ENCODE measurements at places on chromosomes 13 and 19. TPM values are rescaled to one million over a fixed set of nuclear protein-coding genes. Genes with fewer than 3 reads are reported as not detected.
A peak's percentile ranks its signal among the peaks of the same experiment; 100 is the strongest.

DNA sequence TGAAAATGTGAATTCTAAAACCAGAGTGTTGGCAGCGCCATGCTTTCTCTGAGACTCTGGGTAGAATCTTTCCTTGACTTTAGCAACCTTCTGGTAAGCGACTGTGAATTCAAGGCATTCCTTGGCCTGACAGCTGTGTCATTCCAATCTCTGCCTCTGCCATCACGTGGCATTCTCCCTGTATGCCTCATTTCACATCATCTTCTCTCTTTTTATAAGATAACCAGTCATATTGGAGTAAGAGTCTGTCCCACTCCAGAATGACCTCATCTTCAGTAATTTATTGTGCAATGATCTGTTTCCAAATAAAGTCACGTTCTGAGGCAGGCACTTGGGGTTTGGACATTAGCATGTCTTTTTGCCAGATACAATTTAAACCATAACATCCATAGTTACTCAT is 103.4 kb upstream of the POSTN start:
- peak; percentile 0 for DNase-seq

LRG1 gene
- total RNA-seq: 0.69 TPM

RUBCNL gene
- total RNA-seq: not detected

DNA sequence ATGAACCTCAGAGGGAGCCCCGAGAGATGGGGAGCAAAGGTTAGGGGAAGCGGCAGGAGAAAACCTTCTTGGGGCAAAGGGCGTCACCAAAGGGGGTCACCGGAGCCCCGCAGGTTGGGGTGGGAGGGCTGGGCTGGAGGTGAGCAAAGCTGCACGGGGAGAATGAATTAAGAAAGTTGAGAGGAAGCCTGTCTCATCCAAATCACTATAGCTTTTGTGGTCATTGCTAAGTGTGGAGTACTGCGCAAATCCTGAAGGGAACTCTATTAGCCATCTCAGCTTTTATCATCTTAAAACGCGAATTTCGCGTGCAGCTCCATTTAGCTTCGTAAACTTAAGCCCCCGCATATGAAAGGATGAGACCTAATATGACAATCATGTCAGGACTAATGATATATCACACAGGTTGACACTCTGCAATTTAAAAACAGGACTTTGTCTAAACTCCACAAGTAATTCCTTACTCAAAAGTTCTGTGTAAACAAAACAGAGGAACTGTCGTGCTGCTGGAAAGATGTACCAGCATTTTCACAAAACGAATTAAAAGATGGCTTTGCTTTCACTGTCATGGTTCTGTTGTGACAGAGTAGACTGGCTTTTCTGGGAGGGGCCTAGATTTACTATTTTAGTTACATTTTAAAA is 631 bp downstream of the LACC1 start:
- DNase-seq: no peak

GRCh38 chr13:112734696-112735547 is 45.1 kb downstream of the ATP11A start:
- DNase-seq: no peak

DNA sequence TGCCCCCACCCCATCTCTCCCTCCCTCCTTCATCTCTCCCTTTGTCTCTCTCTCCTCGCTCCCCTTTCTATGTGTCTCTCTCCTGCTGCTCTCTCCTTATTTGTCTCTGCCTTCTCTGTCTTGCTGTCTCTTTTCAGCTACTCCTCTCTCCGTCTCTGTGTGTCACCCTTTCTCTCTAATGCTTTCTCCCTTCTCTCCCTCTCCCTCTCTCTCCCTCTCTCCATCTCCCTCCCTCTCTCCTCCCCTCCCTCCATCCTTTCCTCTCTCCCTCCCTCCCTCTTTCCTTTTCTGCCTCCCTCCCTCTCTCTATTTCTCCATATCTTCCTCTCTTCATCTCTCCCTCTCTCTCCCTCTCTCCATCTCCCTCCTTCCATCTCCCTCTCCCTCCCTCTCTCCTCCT is 682 bp downstream of the ATP4A start:
- no peak for DNase-seq

DNA sequence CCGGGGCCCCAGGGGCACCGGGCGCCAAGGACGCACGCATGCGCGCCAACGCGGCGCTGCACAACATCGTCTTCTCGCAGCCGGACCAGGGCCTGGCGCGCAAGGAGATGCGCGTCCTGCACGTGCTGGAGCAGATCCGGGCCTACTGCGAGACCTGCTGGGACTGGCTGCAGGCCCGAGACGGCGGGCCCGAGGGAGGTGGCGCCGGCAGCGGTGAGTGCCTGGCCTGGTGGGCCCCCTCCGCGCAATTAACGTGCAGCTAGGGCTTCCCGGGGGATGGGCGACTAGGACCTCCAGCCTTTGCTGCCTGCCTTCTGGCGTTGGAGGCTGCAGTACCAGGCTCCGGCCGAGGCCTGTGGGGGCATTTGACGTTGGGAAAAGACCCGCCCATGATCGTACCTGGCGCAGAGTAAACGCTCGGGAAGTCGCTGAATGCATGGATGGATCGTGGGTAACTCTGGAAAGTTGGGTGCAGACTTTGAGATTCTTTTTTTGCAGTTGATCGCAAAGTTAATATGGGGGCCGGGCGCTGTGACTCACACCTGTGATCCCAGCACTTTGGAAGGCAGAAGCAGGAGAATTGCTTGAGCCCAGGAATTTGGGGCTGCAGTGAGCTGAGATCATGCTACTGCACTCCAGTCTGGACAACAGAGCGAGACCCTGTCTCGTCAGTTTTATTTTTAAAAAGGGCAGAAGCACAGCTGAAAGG is 7.3 kb downstream of the APC2 start:
- DNase-seq: no peak

DNA sequence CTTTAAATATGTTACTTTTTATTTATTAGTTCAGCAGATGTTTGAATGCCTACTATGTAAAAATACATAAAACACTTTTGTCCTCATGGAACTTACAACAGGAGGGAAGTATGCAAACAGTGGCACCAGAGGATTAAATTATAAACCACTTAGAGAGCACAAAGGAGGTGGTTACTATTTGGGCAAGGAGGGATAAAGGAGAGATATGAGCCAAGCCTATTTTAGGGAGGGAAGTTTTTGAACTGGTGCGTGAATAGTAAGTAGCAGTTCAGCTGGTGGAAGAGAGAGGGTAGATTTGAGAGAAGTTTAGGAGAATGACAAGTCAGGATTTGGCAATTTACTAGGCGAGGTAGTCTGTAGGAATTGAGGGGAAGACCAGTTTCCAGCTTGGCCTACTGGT is 8.6 kb downstream of the AKAP11 start:
- no peak for DNase-seq

DNA sequence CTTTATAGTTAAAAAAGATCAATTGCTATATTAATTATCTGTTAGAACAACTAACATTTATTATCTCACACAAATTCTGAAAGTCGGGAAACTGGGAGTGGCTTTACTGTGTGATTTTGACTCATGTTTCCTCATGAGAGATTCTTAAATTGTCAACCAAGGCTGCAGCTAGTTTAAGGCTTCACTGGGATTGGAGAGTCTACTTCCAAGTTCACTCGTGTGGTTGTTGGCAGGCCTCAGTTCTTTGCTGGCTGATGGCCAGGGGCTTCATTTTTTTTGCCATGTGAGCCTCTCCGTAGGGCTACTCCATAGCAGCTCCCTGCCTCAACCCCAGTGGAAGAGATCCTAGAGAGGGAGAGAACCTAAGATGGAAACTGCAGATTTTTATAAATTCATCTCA is 24.5 kb upstream of the LPAR6 start:
- no peak for DNase-seq

DNA sequence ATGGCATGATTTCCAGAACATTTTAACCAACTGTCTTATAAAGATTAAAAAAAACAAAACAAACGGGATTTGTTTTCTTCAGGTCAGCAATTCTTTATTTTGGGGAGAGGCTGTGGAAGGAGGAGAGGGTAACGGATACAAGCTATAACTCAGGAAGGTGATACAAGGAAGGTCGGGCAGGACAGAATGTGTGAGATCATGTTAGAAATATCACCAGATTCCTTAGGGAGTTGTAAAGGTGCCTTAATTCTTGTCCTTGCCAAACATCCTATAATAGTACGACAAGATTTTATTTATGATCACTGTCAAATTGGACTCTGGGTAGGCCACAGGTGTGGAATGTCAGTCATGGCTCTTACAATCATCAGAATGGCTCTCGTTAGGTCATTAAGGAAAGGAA is 503.1 kb downstream of the DIAPH3 start:
- no peak for DNase-seq

APOC4 gene
- total RNA-seq: not detected
